ENCODE measurements at places on chromosomes 11 and 22.

GRCh38 chr11:65060913-65061408, 2.6 kb upstream of the NAALADL1 start:
- DNase-seq: no peak

DNA sequence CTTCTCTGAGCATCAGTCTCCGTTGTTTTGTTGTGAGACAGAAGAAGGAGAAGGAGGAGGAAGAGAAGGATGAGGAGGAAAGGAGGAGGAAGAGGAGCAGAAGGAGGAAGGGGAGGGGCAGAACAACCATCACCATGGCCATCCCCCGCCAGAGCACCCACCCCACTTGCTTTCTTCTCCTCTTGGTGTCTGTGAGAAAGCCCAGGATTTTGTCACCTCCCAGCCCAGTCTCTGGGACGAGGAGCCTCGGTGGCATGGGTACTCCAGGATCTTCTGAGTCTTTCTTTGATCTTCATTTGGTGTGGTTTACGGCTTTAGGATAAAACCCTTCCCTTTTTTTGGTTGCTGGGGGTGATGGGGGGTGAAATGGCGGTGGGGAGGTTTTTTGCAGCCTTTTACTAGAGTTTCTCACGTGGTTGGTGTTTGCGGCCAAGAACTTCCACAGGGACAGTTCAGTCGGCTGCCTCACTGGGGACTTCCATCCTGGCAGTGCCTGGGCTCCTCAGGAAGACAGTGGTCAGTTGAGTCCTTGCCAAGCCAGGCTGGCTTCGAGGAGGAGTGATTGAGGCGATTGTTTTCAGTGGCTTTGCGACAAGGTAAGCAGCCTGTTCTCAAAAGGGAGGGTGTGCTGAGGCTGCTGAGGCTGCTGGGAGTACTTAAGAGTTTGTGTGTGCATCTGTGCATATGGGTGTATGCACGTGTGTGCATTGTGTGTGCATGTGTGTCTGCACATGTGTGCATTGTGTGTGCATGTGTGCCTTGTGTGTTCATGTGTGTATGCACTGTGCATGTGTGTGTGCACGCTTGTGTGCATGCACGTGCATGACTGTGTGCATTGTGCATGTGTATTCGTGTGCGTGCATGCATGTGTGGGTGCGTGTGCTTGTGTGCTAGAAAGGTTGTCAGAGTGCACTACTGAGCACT, 567.5 kb downstream of the TBC1D22A start:
- no peak for DNase-seq

DNA sequence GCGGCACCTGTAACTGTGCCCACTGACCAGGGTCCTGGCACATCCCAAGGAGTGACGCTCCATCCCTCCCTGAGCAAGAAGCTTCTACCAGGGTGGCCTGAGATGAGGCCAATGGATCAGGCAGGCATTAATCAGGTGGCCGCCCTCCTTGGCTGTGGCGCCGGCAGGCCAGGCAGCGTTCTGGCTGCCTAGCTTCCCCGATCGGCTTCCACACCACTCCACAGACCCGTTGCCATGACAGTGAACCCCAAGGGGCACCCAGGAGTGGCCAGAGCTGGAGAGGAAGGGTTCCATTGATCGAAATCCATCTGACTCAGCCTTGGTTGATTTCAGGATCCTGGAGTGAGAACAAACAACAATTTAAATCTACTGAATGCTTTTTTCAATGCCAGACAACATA, 20.5 kb downstream of the LRRC55 start:
- no peak for DNase-seq

DNA sequence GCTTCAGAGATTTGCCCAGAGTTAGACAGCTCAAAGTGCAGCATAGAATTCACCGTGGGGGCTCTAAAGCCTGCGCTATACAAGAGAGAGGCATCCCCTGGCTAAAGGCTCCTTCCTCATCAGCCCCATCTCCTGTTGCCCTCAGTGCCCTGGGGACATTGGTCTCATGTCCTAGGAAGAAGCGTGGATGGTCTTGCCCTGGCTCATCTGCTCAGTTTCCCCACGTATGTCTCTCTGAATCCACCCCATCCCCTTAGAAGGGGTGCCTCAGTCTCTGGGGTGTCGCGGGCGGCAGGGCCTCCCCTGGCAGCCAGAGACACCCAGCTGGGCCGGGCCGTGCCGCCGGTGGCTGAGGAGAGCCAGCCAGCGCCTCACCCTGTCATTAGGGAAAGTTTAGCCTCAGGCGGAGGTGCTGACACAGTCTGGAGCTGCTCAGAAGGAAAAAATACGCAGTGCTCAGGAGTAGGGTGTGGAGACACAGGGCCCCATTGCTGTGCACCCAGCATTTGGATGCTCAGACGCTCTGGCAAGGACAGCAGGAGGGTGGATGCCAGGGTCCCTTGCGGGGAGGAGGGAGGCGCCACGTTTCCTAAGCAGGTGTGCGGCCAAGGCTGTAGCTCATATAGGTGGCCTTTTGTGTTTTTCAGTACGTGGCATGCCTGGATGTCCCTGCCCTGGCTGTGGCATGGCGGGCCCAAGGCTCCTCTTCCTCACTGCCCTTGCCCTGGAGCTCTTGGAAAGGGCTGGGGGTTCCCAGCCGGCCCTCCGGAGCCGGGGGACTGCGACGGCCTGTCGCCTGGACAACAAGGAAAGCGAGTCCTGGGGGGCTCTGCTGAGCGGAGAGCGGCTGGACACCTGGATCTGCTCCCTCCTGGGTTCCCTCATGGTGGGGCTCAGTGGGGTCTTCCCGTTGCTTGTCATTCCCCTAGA, 1.3 kb downstream of the SLC39A13 start:
- no peak for DNase-seq

GRCh38 chr22:43848366-43849171, 13.7 kb downstream of the SULT4A1 start:
- DNase-seq: peak; percentile 10

- no peak for DNase-seq
Measured at GRCh38 chr11:82960779-82961143, 59.2 kb downstream of the DDIAS start.

DNA sequence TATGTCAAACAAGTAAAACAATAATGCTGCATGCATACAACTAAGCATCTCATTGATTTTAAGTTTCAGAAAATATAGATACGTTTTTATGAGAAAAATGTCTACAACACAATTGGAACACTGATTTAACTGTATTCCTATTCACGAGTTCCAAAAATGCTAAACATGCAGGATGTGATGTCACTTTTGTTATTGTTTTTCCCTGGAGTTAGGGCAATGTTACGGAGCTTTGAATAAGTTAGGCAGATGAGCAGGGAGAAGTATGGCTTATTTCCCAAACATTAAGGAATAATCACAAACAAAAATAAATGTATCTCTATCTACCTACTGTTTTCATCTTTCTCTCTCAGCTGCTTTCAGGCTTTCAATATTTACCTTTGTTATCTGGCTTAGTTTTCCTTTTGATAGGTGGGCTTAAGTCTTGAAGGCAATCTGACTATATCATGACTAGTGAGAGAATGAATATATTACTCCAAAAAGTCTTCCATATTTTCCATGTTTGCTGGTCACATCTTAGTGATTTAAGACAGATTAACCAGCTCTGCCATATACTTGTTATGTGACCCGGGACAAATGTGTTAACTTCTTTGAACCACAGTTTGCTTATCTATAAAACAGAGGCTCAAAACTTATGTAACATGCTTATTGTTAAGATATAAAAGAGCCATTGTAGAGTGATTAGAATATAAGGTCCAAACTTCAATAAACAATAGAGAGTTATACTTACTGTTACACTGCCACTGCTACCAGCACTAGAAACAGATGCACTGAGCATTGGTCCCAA, 854.4 kb upstream of the CCDC90B start:
- DNase-seq: no peak

DNA sequence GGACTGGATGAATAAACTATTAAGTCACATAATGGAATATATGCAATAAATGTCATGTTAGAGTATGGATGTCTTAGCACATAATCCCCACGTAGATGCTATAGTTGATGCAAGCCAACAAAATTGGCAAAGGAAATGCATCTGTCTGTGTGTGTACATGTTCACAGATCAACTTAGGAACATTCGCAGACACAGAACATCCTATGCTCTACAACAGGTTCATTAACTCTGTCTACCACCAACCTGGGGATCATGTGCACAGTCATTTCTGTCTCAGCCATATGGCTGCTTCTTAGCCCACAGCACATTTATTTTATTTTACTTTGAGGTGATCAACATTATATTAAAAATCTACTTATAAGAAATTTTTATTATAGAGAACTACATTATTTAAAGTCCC, 4.9 kb downstream of the MSANTD4 start:
- DNase-seq: no peak

GRCh38 chr11:94650756-94651155, 83.6 kb downstream of the PIWIL4 start:
- DNase-seq: no peak

DNA sequence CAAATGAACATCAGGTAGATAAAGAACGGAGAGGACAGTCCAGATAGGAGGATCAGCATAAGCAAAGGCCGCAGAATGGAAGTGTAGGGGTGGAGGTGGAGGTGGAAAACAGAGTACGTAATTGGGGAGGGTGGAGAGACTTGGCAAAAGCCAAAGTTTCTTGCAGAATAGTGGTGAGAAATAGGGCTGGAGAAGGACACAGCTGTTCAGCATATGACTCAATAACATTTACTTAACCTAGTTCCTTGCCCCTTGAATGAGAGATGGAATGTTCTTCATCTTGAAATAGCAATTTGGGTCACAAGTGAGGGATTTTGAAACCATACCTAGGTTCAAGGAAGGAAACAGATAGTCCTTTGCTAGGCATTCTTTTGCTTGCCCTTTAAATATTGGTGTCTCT, 235.9 kb upstream of the ARHGAP20 start:
- DNase-seq: peak; percentile 34

DNA sequence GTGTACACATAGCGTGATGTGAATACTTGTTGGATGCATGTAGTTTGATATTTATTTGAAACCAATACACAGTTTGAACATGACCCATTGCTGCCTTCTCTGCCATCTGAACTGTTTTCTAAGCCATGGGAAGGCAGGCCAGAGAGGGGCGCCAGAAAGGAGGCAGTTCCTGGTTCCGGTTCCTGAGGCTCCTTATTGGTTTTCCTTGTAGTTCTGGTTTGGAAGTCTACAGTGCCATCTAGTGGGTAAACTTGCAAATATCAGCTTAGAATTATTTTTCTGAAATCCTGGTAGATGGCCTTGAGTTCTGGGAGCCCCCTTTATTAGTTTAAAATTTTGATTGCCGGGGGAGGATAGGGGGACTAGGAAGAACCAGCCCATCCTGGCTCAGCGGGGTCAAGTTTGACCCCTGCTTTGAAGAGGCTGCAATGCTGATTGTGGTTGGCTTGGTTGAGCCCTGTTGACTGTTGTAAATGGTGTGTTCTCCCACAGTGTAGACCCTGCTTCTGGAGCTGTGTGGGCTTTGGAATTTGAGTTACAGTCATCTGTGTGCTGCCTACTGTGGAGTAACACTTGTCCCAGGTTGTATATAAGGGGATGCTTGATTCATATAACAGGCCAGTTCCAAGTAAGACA, 48.4 kb downstream of the GRAMD1B start:
- DNase-seq: peak; percentile 62

GRCh38 chr11:57370251-57370650, 10.7 kb downstream of the PRG3 start:
- DNase-seq: peak; percentile 5

DNA sequence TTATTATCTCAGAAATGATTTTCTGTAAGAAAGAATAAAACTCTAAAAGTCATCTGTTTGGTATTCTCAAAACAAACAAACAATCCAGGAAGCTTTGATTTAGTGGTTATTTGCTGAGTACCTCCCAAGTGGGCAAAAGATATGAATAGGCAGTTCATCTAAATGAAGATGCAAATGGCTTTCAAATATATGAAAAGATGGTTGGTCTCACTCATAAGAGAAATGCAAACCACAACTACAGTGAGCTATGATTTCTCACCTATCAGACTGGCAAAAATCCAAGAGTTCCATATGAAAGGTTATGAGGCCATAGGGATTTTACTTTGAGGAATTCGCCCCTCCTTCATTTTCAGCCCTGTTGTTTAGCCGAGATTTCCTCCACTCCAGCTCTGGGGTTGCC, 11.3 kb upstream of the P2RY2 start:
- DNase-seq: peak; percentile 5

- no peak for DNase-seq
Measured at GRCh38 chr22:29642694-29643093, 39.3 kb downstream of the NF2 start.

GRCh38 chr22:38724926-38725571, 19.3 kb downstream of the GTPBP1 start:
- DNase-seq: no peak

- no peak for DNase-seq
Measured at GRCh38 chr22:46977656-46978343, 215.3 kb downstream of the TBC1D22A start.

DNA sequence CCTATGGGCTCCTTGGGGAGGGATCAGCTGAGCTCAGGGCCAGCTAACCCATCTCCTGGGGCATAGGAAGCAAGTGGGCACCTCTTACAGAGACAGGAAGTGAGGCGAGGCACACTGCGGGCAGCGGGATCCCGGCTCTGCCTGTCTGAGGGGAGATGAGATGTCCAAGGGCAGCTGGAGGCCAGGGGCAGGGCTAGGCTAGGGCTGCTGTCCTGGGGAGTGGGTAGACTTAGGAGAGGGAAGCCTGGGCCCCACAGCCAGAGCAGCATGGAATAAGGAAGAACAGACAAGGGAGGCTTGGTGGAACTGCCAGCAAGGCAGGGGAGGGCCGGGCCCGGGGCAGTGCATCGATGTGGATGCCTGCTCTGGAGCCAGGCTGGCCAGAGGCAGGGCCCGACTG, 76.3 kb downstream of the MORC2 start:
- no peak for DNase-seq

DNA sequence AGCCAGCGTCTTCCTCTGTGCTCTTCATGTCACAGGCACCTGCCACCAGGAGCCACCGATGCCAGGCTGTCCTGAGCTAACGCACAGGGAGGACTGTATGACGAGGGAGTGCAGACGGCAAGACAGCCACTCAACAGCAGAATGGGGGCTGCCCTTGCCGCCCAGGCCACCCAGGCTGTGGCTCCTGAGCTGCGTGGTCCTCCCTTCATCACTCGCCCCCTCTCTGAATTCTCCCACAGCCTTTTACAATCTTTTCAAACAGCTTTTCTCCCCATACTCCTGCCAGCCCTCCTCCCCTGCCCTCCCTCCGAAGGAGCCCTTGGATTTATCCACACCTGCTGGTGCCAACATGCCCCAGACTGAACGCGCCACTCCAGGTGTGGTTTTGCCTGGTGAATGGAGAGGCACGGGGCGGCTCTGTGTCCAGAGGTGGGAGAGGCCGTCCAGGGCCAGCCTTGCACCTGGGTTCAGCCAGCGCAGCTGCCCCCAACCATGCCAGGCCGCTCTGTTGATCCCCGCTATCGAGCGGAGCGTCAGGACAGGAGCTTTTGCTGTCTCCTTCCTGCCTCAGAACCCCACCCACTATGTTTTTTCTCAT, 22.0 kb downstream of the OVOL1 start:
- no peak for DNase-seq

Measured in astrocyte (in vitro differentiated cells and primary cell).